ENCODE measurements at places on chromosomes 5 and 9.

DNA sequence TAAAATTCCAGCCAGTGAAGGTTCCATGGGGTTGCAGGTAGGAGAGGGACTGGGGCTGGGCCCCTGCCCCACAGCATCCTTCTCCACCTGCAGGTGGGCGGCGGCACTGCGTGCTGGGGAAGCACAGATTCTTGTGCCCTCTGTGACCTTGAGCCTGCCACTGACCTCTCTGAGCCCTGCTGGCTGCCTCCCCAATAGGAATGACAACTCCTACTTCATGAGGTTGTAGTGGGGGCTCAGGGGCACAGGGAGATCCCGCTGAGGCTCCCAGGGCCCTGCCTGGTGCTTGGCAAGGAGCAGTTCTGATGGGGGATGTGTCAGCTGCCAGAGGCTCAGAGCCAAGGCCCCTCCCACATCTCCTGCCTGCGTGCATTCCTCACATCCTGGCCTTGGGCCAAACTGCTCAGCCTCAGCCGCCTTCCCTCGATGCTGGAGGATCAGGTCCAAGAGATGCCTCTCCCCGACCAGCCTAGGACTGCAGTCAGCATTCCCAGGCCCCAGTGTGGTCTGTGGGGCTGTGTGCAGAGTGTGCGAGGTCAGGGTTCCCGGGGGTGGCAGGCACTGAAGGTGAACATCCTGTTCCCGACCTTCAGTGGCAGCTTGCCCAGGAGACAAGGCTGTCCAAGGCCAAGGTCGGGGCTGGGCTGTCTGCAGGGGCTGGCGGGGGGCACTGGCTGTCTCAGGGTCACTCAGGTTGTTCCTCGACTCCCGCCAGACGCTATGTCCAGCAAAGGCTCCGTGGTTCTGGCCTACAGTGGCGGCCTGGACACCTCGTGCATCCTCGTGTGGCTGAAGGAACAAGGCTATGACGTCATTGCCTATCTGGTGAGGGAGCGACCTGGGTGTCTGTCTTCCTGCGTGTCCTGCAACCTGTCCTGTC, 7.0 kb downstream of the ASS1 start:
- no peak for DNase-seq

DNA sequence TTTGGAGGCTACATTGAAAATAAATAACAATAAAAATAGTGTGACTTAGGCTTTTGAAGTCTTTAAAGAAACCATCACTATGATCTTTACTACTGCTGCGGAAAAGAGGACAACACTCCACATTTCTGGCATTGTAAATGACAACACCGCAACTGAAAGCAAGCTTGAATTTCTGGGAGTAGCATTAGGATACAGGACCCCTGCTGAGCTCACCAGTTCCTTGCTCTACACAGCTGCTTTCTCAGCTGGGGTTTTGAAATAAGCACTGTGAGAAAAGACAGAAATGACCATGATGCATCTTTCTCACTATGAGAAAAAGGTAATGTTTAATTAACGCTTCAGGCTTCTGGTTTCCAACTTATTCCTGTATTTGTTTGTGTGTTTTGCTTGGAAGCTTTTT, 168.0 kb downstream of the TAF11L14 start:
- DNase-seq, result no peak

GRCh38 chr5:171424726-171425125, 5.3 kb downstream of the FGF18 start:
- DNase-seq, result no peak

DNA sequence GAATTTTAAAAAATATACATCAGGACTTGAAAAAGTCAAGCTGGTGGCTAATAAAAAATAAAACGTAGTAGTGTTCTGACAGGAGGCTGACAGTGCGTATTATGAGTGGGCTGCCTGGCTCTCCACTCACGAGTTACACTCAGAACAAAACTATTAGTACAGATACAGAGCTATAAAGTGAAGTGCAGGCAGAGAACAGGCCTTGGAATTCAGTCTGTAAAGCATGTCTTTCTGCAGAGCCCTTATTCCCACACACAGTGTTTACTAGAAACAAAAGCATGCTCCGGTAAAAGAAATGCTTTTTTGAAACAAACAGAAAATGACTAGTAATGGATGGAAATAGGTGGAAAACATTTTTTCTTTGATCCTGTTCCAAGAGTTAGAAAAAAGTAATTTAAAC, 334.7 kb downstream of the DIRAS2 start:
- DNase-seq, result no peak

DNA sequence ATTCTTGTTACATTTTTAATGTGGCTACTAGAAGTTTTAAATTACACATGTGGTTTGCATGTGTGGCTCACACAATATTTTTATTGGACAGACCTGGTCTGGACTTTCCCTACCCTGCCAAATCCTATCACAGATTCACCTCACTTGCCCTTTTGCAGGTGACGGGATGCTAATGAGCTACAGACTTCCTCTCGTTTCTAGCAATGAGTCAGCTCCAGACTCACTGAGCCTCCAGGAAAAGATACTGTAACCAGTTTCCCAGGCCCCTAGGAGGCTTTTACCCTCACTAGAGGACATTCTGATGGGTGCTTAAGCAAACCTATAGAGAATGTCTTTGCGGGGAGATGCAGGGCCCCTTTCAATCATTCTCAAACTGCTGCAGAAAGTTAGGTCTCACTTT, 135.4 kb downstream of the WDR41 start:
- DNase-seq, result no peak

DNA sequence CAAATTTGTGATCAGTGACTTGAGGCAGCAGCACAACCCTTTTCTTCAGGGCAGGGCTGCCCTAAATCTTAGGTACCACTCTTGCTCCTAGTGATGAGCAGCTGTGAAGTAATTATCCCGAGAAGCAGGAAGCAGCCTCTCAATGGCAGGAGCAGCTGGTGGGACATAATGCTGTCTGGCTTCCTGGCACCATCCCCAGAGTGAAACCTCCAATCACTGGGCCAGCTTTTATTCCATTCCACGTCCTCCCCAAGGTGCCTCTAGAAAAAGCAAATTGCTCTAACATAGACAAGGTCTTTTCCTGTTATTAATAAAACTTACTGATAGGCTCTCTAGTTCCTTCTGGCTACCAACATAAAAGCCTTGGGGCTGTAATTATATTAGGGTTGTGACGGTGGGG, 154.0 kb downstream of the FRMD3 start:
- no peak for DNase-seq

DNA sequence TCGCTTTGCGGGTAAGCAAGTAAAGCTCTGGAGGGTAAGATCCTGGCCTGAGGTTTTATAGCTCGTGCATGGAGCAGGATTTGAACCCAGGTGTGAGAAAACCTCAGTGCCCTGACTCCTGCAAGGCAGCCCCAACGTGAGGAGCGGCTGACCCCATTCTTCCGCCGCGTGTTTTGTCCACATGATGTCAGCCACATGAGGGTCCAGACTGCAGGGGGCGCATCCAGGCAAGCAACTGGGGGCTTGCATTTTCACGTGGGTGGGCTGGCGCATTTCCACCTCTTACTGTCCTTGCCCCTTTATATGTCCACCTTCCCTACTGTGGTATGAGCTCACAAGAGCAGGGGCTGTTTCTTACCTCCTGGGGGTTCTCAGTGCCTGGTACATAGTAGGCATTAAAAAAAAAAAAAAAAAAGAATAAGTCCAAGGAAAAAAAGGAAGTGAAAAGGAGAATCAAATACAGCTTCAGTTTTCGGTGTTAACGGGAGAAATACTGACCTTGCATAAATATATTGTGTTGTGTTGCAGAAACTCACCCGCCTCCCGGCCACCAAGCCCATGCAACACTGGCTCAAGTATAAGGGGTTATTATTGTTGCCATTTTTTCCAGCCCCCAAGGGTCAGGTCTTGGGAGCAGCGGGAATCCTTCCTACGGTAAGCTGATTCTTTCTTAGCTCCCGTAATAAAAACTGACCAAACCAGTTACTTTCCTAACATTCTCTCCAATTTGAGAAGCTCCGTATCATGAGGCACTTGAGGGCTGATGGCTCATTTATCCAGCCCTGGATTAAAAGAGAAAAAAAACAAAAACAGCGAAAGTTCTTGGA, 15.0 kb downstream of the TLX3 start:
- DNase-seq, result no peak

DNA sequence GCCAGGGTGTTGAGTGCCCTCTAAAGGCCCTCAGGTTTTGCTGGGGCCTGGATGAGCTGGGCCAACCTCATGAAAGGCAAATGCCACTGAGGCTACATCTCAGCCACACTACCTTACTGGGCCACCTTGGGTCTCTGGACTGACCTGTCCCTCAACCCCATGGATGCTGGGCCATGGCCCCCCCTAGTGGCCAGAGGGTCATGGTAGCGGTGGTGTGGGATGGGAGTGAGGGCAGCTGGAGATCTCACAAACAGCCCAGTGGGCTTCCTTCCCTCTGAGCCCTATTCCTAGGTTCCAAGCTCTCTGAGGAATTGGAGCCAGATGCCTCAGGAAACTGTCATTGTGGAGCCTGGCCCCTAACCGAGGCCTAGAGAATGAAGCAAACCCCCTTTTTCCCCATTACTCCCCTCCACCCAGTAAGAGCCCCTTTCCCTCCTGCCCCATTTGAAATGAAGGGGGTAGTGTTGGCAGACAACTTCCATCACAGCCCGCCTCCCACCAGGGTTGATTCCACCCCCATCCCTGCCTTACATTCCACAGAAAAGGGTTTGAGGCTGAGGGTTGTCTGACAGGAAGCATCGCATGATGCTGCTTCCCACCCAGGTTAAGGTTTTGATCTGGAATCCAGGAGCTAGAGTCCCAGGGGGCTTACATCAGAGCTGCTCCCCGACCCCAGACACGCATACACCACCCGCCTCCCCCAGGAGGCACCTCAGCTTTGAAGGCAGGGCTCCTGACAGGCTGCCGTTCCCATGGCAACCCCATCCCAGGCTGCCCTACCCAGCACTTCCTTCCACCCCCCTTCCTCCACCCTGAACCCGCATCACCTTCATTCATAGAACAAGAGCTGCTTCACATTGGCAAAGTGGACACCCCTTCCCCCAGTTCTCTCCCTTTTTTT, 63.9 kb downstream of the PCDH1 start:
- DNase-seq, result peak; percentile 23

GRCh38 chr9:77751341-77752091, 103.4 kb upstream of the GNA14 start:
- no peak for DNase-seq

GRCh38 chr9:130711469-130711868, 17.9 kb downstream of the EXOSC2 start:
- DNase-seq, result no peak

DNA sequence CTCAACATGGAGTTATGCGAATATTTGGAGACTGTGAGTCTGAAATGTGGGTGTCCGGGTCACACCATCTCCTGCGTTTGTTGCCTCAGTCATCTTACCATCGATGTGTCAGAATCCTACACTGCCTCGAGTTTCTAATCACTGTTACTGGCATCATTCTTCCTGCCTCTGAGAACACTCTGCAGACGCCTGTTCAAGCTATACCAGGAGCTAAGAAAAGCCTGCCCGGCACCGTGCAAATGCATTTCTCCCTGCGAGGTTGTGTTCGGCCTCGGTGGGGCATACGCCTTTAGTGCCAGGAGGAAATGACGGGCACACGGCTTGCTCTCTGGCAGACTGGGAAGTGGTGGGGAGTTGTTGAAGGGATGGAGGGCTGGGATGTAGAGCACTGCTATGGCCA, 31.2 kb upstream of the SLC25A51 start:
- DNase-seq, result no peak

- no peak for DNase-seq
Measured at GRCh38 chr9:116450378-116451139, 236.5 kb upstream of the TRIM32 start.

DNA sequence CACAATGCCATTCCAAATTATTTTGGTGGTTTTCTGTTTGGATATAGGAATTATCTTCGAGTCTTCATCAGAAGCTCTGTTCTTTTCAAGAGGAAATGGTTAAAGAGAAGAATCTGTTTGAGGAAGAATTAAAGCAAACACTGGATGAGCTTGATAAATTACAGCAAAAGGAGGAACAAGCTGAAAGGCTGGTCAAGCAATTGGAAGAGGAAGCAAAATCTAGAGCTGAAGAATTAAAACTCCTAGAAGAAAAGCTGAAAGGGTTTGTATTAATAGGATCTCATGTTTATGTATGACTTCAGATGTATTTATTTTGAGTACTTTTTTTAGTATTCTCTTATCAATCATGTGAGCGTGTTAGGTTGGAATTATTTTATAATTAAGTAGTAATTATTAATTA, 15.0 kb downstream of the HMMR start:
- no peak for DNase-seq

- DNase-seq, result no peak
Measured at GRCh38 chr5:40483316-40483715, 196.4 kb upstream of the PTGER4 start.

DNA sequence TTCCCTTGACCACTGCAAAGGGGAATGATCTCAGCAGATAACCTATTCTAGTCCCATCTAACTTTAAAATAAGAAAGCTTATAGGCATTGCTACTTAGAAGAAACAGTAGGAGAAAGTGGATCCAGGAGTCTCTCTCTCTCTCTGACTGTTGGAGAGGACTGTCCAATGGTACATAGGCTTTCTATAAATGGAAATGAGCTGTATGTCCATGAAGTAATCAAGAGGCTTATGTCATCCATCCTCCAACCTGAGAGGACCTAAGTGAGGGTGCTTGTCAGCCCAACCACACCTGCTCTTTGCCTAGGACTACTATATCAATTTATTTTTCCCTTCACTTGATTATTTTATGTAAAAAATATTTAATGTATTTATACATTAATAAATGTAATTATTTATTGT, 172.3 kb downstream of the PAPPA start:
- DNase-seq, result no peak

- no peak for DNase-seq
Measured at GRCh38 chr9:84062538-84062937, 81.9 kb downstream of the RMI1 start.

DNA sequence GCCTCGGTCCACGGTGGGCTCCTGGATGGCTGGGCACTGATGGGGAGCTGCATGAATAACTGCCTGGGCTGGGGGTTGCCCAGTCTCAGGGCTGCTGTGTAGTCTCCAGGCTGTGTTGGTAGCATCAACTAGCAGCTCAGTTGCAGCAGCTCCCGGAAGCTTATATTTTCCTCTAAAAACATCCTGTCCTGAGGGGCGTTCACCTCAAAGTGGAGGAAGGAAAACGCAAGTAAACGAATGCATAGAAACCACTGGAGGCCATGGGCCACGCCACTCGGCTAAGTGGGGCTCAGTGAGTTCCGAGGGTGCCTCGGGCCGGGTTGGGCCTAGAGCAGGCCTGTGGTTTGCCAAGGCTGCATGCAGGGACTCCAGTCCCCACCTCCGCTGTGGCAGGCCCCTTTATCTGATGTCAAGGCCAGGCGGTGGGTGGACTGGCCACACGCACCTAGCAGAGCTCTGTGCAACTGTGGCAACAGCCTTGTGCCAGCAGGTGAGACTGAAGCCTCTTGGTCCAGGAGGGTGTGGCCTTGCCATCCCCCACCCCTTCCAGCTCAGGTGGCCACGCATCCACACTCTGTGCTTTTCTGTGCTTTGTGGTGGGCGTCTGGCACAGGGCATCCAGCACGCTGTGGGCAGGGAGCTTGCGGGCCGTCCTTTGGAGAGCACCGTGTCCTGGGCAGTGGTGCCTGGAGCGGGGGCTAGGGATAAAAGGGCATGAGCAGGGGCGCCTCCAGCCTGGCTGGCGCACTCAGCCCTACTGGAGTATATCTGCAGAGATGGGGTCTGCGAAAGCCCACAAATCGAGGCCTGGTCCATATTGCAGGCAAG, 15.1 kb downstream of the TCF7 start:
- DNase-seq, result no peak

Measured in activated T-helper 9 cell treated with anti-CD3 and anti-CD28 coated beads, Interleukin-2, amount 50 U/mL, for 16 hours (primary cell).